ENCODE measurements at places on chromosomes 7 and 10.
A peak's percentile ranks its signal among the peaks of the same experiment; 100 is the strongest.

- DNase-seq, result no peak
Measured at GRCh38 chr7:130667593-130668257, 823 bp downstream of the COPG2 start.

- no peak for DNase-seq
Measured at GRCh38 chr7:140694592-140694991, 1.9 kb upstream of the NDUFB2 start.

- DNase-seq, result no peak
Measured at GRCh38 chr10:127041552-127041951, 136.3 kb downstream of the DOCK1 start.

DNA sequence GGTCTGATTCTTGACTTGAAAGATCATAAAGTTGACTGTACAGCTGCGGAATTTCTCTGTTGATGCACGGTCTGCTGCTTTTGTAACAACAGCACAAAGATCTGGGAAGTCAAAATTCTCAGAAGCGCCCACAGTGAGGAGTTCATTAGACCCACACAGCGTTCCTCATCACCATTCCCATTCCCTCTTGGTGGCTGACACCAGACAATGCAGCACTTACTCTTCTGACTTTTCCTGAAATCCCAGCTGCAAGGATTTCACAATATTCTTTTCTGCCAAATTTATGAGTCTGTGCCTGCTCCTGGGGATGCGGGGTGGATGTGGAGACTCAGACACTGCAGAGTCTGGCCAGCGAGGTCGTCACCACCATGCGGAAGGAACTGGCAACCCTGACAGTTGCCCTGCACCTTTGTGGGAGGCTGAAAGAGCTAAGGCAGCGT is 233.9 kb downstream of the FANK1 start:
- no peak for DNase-seq

- DNase-seq, result no peak
Measured at GRCh38 chr7:100044718-100045117, 4.9 kb upstream of the ZSCAN21 start.

- DNase-seq, result no peak
Measured at GRCh38 chr10:28850784-28851183, 173.5 kb downstream of the BAMBI start.

DNA sequence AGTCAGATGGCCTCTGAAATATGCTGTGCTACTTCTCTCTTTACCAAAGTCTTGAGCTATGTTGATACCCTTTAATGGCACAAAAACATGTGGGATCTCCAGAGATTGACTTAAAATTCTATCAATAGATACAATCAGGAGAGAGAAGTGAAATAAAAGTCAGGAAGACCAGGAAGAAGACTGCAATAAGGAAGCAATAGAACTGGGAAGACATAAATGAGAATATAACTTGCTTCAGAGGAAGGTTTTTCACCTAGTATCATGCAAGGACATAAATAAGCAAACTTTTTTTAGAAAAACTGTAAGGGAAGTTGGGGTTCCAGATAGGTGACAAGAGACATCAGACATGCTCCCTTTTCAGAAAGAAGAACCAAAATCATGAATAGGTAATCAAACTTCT is 227.3 kb downstream of the XPNPEP1 start:
- DNase-seq, result no peak

DNA sequence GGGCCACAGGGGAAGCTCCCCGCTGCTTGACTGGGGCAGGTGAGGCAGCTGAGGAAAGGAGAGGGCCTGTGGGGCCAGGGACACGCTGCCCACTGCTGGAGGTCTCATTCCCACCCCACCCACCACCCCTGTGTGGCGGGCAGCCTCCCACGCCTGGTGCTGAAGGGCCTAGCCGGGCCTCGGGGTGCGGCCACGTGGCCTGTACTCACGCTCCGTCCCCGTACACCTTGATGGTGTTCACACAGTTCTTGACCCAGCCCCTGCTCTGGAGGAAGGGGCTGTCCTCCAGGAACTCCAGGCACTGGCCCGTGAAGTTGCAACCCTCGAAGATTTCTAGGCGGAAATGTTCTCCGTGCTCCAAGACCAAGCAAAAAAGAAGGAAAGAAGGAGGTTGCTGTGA is 4.0 kb downstream of the CRYGN start:
- no peak for DNase-seq

DNA sequence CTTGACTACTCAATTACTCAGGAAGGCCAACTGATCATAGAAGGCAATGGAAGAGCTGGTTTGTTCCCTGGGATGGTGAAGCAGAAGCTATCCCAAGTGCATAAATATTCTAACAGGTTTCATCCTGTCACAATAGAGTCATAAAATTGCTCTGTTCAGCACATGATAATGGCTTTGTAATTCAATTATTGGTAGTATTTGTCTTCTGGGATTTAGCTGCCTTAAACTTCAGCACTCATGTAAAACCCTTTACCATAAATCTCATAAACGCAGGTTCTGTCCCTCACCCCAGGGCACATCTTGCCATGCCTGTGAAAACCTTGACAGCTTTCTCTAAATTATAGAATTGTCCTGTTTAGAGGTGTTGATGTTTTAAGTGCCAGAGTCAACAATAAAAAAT is 417.6 kb downstream of the SORCS1 start:
- no peak for DNase-seq

DNA sequence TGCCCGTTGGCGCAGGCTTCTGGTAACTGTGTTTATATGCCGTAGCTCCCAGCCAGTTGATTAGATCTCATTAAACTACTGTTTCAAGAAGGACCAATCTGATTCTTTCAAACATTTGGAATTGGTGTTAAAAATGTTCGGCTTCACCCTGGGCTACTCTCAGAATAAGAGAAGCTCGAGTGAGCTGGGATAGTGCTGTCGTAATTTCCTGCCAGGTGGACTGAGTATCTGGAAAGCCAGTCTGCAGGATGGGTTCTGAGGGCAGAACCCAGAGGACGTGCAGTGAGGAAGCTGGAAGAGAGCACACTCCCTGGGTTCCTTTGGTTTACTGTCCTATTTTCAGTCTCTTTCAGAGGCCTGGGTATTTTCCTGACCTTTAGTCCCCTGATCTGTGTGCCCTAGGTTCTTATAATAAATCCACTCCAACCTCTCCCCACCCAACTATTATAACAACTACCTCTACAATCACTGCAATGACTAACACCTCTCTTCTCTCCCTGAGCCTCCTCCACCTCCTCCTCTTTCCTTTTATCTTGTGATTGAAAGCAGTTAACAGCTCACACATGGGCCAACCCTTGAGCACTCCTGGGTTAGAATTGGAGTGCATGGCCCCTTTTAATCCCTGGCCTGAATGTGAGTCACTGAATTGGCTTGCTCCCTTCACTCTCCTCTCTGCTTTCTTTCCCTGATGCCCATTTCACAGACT is 63.0 kb downstream of the AOAH start:
- no peak for DNase-seq

- peak; percentile 77 for DNase-seq
Measured at GRCh38 chr7:101058355-101058754, 26.9 kb upstream of the TRIM56 start.

DNA sequence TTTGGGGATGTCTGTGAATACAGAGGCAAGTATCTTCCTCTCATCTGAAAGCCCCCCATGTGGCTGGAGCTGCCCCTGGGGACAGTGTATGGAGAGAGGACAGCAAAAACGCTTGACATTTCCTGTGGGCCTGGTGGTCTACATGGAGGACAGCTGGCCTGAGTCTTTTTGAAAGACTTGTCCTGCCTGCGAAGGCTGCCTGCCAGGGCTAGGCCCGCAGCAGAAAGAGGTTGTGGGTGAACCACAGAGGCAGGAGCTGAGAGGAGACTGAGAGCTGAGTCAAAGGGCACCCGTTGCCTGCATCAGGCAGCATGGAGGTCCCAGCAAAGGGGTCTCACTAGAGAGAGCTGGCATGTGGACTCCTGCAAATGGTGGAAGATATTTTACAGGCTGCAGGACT is 66.4 kb downstream of the KAT6B start:
- DNase-seq, result no peak

DNA sequence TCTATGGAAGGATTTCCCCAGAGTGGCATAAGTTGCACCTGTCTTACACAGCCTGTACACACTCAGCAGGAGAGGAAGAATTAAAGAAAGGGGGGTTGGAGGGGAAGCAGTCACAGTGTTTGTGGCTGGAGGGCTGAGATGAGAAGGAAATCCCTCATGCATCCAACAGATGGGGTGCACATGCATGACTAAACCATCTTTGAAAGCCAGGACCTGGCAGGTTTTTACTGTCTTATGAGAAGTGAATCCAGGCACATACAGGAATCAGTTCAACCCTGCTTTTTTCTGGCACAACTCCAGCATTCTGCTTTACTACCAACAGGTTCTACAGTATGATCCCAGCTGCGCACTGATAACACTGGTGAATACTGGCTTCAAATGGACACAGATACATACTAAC is 107.7 kb downstream of the CACNA2D1 start:
- peak; percentile 93 for DNase-seq

DNA sequence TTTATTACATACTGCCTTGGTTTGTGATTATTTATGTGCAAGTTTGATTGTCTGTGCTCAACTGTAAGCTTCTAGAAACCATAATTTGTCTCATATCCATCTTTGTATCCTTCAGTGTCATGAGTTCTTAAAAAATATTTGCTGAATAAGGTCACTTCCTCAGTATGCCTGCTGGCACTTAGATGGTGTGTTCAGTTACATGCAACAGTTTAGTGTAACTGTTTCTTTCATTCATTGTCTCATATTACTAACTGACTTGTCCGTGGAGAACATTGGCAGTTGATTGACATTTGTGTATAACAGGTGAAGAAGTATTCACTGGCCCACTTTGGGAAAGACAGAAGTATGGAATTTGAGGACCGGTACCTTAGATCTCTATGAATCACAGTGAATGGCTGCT is 236.9 kb downstream of the PRKG1 start:
- DNase-seq, result no peak

- DNase-seq, result no peak
Measured at GRCh38 chr10:121578965-121579364, 19.3 kb downstream of the FGFR2 start.

DNA sequence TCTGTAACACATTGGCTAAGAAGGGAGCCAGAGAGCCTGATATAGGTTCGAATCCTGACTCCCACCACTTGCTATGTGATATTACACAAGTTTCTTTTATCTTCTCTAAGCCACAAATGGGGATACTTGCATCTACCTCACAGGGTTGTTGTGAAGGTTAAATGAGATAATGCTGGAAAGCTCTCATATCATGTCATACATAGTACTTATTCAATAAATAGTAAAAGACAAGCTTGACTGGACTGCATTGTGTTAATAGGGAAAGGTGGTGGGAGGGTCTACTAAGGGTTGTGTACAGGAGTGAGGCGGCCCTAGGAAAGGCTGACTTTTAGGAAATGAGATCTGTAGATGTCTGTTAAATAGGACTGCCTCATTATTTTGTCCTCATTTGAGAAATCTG is 35.8 kb upstream of the DNMBP start:
- no peak for DNase-seq

DNA sequence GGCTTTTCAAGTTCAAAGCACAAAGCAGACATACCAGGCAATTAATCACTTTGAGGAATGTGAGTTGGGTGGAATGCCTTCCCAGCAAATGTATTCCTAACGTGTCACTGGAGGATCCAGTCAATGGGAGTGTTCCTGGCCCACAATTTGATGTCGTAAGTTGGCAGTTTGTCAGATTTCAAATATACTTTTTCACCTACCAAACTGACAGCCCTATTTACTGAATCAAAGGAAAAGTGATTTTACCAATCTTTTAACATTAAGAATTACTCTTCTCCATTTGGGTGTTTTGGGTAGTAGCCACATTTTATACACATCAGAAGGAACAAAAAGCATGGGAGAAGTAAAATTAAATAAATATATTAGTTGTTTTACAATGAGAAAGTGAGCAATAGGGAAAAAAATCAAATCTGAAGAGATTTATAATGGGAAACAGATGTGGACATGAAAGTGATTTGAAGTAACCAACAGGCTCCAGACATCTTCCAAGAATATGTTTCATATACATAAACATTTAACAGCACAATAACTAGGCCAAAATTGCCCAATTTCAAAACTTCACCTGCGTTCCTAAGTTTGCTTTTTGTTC is 222.9 kb downstream of the MTERF1 start:
- peak; percentile 64 for DNase-seq

GRCh38 chr7:93836116-93836515 is 54.4 kb downstream of the TFPI2 start:
- no peak for DNase-seq

DNA sequence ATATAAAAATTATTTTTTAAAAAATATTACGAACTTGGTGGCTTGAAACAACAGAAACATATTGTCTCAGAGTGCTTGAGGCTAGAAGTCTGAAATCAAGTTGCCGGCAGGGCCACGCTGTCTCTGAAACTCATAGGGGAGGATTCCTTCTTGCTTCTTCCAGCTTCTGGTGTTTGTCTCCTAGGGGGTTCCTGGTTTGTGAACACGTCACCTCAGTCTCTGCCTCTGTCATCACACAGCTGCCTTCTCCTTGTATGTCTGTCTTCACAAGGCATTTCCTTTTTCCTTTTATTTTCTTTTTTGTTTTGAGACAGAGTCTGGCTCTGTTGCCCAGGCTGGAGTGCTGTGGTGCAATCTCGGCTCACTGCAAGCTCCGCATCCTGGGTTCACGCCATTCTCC is 12.7 kb upstream of the SNX8 start:
- DNase-seq, result no peak

GRCh38 chr7:7790041-7790741 is 71.8 kb upstream of the RPA3 start:
- no peak for DNase-seq

GRCh38 chr7:39758234-39758970 is 135.0 kb downstream of the RALA start:
- no peak for DNase-seq

DNA sequence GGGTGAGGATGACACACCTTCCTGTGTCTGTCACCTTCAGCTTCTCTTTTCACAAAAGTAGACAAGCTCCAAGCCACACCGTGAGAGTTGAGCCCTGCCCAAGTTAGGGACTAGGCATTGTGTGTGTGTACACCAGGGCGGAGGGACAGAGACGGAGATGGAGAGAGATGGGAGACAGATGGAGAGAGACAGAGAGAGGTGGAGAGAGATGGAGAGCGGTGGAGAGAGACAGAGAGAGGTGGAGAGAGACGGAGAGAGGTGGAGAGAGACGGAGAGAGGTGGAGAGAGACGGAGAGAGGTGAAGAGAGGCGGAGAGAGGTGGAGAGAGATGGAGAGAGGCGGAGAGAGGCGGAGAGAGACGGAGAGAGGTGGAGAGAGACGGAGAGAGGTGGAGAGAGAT is 207.0 kb downstream of the DNAJB6 start:
- no peak for DNase-seq

- DNase-seq, result no peak
Measured at GRCh38 chr10:69980672-69981071, 72.0 kb upstream of the MACROH2A2 start.

DNA sequence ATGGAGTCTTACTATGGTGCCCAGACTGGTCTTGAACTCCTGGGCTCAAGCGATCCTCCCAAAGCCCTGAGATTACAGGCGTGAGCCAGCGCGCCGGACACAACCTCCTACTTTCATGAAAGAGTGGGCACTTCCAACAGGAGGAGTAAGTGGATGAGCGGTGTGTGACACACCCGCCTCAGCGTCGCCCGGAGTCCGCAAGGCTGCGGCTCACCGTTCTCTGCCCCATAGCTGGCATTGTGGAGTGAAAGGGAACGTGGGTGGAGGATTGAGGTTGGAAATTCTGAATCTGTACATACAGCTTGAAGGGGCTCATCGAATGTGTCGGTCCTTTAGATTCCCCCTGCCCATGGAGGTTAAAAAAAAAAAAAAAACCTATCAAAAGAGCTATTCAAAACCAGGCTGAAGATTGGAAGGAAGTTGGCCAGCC is 524 bp upstream of the PRXL2A start:
- DNase-seq, result no peak

GRCh38 chr10:99304862-99305229 is 24.3 kb upstream of the CNNM1 start:
- DNase-seq, result no peak
